Activated T-helper 9 cell treated with anti-CD3 and anti-CD28 coated beads, Interleukin-2, amount 50 U/mL, for 16 hours (primary cell): ENCODE measurements at places on chromosomes 4 and X.
A peak's percentile ranks its signal among the peaks of the same experiment; 100 is the strongest.

- no peak for DNase-seq
Observed at GRCh38 chr4:54661686-54662085, 3.9 kb downstream of the KIT start.

DNA sequence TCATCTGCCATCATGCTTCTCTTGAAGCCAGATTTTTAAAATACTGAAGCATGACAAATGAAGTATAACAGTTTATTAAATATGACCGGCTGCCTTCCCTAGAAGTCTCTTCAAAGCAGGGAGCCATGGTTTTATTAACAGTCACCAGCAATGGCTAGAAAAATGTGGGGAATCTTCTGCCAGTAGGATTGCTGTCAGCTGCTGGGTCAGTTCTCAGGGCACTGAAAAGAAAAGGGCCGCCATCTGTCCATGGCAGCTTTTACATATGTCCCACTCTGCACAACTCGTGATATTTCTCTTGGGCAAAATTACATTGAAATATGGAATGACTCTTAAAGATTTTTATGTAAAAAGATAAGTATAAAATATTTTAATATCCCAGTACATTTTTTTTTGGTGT is 2.8 kb downstream of the CCNG2 start:
- no peak for DNase-seq

- no peak for DNase-seq
Observed at GRCh38 chr4:180603791-180604190, 1639.4 kb upstream of the TENM3 start.

GRCh38 chrX:17590892-17591740 is 146.2 kb upstream of the SCML1 start:
- no peak for DNase-seq

- no peak for DNase-seq
Observed at GRCh38 chrX:142296421-142296820, 91.3 kb upstream of the MAGEC2 start.

DNA sequence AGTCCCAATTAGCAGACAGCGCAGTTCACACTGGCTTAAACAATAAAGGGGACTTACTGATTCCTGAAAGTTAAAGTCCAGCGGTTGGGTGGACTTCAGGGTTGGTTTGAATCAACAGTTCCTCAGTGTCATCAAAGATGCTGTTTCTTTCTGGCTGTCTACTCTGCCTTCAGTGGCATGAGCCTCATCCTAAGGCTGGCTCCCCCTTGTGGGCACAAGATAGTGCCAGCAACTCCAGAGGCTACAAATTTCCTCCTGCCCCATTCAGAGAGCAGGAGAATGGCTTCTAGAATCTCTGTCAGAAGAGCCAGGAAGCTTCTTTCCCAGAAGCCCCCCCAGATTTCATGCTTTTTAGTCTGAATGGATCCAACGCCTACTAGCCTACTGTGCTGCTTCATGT is 82.4 kb upstream of the MTM1 start:
- peak; percentile 23 for DNase-seq

- no peak for DNase-seq
Observed at GRCh38 chr4:113471146-113471860, 290.2 kb downstream of the CAMK2D start.

- no peak for DNase-seq
Observed at GRCh38 chrX:13638826-13639225, 14.1 kb upstream of the TCEANC start.

- no peak for DNase-seq
Observed at GRCh38 chr4:28310926-28311325, 1450.3 kb downstream of the STIM2 start.

- no peak for DNase-seq
Observed at GRCh38 chr4:141757287-141757686, 120.9 kb downstream of the IL15 start.

DNA sequence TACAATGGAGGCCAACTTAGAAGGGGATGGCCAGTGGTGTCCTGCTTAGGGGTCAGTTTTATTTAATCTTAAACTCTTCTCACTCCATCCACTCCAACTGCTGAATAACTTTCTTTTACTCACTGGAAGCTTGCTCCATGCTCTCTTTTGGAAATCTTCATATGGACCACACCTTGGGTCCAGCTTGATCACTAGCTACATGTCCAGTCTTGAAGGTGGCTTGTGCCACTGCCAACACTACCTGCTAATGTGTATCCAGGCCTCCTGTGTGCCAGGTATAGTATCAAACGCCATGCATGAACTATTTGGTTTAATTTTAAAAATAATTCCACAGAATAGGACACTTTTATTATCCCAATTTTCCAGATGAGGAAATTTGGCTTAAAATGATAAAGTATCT is 37.0 kb upstream of the KDR start:
- no peak for DNase-seq

DNA sequence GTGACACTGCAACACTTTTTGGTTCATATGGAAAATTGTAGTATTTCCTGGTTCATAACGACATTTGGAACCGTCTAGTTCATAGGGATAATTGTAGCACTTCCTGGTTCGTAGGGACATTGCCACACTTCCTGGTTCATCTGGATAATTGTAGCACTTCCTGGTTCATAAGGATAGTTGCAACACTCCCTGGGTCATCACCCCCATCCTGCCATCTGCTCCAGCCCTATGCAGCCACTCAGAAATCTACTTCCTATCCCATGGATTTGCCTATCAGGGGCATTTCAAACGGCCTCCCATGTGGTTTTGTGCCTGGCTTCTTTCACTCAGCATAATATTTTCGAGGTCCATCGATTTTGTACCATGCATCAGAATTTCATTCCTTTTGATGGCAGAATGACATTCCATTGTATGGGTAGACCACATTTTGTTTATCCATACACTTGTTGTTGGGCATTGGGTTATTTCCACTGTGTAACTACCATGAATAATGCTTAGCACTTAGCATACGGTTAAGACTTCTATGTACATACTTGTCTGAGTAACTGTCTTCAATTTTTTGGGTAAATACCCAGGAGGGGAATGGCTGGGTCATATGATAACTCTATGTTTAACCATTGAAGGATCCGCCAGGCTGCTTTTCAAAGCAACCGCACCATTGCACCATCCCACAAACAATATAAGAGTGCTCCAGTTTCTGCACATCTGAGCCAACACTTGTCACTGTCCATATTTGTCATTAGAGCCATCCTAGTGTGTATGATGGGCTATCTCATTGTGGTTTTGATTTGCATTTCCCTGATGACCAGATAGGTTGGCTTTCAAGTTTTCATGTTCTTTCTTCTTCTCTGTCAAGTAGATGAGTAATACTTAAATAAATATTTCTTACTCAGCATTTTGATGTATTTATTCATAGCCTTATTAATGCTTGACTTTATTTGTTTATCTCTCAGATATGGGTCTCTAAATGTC is 58.3 kb upstream of the CD99 start:
- no peak for DNase-seq

DNA sequence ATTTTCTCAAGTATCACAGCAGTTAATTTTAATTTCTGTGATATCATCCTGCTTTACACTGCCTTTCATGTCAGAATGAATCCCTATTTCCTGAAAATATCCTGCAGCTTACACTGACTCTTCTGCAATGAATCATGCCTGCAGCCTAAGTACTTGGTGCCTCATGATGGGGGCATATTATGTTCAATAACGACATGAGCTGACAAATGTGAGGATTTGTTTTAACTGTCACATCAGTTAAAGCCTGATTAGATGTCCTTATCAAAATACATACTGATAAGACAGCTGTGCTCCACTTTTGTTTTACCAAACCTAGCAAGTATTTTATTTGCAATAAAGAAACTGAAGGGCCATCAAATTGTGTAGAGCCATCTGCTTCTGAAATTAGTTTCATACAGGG is 359.9 kb upstream of the AGA start:
- no peak for DNase-seq

DNA sequence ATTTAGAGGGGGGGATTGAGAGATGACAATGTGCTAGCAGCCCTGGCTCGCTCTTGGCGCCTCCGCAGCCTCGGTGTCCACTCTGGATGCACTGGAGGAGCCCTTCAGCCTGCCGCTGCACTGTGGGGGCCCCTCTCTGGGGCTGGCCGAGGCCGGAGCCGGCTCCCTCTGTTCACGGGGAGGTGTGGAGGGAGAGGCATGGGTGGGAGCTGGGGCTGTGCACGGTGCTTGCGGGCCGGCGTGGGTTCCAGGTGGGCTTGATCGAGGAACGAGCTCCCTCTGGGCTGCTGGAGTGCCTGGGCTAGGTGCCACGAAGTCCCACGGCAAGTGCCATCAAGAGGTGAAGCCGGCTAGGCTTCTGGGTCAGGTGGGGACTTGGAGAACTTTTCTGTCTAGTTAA is 6.9 kb downstream of the C4orf46 start:
- no peak for DNase-seq

DNA sequence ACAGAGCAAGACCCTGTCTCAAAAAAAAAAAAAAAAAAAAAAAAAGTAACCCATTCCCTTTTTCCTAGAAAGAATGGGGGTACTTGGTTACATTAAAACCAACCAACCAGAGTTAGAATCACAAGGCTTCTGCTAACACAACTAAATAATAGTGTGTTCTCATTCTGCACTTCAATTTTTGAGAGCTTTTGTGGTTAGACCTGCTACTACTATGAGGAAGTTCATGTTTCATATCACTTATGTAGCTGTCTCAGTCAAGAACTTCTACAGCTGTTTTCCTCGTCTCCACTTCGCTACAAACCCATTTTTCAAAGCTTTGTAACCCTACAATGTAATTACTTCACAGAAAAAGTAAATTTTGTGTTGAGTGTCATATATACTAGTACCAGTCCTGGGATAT is 58.3 kb downstream of the PDHA2 start:
- no peak for DNase-seq
